ENCODE measurements at places on chromosomes 13 and 19. TPM values are rescaled to one million over a fixed set of nuclear protein-coding genes. Genes with fewer than 3 reads are reported as not detected.

ZNF569 gene
- 4.0 TPM for total RNA-seq

SKA3 gene
- 23.4 TPM for total RNA-seq

SRRM5 gene
- 0.04 TPM for total RNA-seq

PLIN5 gene
- total RNA-seq: not detected

ZNF829 gene
- 4.1 TPM for total RNA-seq
